RPMI8226 (cell line): ENCODE measurements at places on chromosomes 3 and 15.

- no peak for DNase-seq
Measured at GRCh38 chr3:88267441-88267840, 117.7 kb downstream of the C3orf38 start.

GRCh38 chr3:37129871-37130270 is 44.5 kb downstream of the LRRFIP2 start:
- no peak for DNase-seq

GRCh38 chr3:139227165-139227564 is 116.7 kb upstream of the MRPS22 start:
- DNase-seq: peak; percentile 34

DNA sequence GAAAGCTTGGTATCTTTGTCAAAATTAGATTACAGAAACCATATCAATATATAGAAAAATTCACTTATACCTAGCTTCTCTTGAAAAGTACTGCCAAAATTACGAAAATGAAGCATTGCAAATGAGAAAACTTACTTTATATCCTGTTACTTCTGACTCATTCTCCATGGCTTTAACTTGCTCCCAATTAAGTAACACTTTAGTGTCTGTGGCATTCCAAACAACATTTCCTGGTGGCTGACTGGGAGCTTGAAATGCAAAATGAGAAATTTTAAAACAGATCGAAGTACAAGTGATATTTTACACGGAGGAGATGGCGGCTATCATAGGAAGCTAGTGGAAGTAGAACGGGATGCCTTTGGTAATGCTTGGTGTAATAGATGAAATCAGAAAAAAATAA is 347.3 kb downstream of the CNTN3 start:
- DNase-seq: no peak
